Subcutaneous preadipocyte (primary cell): ENCODE measurements at places on chromosomes 5 and 9. TPM values are rescaled to one million over a fixed set of nuclear protein-coding genes. Genes with fewer than 3 reads are reported as not detected.

Gene FBP1
- not detected in 2 replicates for total RNA-seq

Gene HMCN2
- total RNA-seq: under 0.01 and 0.20 TPM in 2 replicates

Gene CDC20B
- total RNA-seq: not detected in 2 replicates

Gene TRAF2
- total RNA-seq: 9.2 and 10.8 TPM in 2 replicates

Gene OSMR
- 108 and 122 TPM in 2 replicates for total RNA-seq

Gene PRR7
- 26.1 and 33.8 TPM in 2 replicates for total RNA-seq
